Right lung (tissue), 10 donors: ENCODE measurements at places on chromosomes 7 and 10.

DNA sequence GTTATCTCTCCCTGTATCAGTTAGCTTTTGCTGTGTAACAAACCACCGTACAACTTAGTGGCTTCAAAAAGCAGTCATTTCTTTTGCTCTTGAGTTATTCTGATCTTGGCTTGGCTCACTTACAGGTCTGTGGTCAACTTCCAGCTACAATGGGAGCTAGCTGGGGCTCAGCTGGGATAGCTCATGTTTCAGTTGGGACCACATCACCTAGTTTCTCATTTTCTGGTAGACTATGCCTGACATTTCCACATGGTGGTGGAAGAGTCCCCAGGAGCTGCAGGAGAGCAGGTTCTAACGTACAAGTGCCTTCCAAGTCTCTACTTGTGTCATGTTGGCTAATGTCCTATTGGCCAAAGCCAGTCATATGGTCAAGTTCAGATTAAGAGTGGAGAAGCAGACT, 25.8 kb upstream of the PIP4K2A start:
- DNase-seq: no peak

DNA sequence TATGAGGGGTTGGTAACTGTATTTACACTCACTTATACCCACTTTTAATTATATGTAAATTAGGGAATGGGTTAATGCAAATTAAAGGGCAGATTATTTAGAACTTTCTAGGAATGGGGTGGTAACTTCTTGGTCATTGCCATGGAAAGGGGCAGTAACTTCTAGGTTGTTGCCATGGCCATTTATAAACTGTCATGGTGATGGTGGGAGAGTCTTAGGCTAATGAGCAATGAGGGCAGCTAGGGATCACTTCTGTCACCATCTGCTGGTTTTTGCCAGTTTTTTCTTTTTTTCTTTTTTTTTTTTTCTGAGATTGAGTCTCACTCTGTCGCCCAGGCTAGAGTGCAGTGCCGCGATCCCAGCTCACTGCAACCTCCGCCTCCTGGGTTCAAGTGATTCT, 33.1 kb downstream of the NAPEPLD start:
- no peak for DNase-seq

DNA sequence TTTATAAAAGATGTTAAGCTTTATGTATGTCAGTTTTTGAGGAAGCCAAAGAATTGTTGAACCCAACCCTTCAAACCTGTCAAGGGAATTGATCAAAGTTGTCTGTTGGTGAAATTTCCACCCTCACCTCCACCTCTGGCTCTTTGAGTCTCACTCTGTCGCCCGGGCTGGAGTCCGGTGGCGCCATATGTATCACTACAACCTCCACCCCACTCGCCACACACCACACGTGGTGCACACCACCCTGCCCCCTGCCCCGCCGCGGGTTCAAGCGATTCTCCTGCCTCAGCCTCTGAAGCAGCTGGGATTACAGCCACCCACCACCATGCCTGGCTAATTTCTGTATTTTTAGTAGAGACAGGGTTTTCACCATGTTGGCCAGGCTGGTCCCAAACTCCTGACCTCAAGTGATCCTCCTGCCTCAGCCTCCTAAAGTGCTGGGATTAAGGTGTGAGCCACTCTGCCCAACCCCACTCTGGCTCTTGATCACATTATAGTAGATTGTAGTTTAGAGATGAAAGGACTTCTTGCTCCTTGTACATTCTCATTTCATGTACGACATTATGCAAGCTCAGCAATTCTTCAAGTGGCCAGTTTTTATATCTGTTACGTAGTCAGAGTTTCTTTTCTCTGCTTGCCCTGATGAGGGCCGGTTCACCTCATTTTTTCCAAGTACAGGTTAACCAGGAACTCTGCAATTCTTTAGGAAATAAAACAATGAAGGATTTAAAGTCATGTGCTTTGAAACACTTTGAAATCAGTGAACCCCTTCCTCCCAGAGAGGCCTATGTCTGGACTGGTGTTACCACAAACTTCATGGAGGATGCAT, 7.0 kb downstream of the BAMBI start:
- DNase-seq: no peak

- no peak for DNase-seq
These were observed 9.6 kb upstream of the EIF3A start for GRCh38 chr10:119090026-119090795.

DNA sequence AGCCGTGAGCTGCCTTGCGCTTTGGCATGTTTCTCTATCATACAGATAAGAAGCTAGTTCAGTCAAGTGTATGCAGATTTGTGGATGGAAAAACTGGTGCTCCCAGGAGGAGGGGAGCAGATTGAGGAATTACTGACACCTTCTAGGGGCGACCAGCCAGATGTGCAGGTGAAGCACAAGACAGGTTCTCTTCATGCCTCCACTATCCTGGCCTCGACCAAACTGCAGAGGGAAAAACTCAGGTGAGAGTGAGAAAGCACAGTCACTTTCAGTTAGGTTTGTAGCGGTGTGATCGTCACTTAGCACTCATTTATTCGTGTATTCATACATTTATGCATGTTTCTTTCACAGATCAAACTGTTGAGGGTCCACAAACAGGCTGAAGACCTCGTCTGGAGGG, 600 bp upstream of the DBNL start:
- DNase-seq: no peak

GRCh38 chr7:80458822-80459725, 52.8 kb downstream of the GNAT3 start:
- DNase-seq: no peak

- DNase-seq: no peak
These were observed 18.1 kb downstream of the SHH start for GRCh38 chr7:155794196-155794595.

GRCh38 chr7:36032361-36032818, 120.7 kb upstream of the EEPD1 start:
- no peak for DNase-seq

GRCh38 chr7:28479507-28479947, 67.2 kb downstream of the CREB5 start:
- DNase-seq: no peak

GRCh38 chr7:33639552-33640197, 265.7 kb upstream of the BMPER start:
- DNase-seq: peak; percentile 41

GRCh38 chr7:39592586-39592985, 26.4 kb downstream of the YAE1 start:
- DNase-seq: no peak

DNA sequence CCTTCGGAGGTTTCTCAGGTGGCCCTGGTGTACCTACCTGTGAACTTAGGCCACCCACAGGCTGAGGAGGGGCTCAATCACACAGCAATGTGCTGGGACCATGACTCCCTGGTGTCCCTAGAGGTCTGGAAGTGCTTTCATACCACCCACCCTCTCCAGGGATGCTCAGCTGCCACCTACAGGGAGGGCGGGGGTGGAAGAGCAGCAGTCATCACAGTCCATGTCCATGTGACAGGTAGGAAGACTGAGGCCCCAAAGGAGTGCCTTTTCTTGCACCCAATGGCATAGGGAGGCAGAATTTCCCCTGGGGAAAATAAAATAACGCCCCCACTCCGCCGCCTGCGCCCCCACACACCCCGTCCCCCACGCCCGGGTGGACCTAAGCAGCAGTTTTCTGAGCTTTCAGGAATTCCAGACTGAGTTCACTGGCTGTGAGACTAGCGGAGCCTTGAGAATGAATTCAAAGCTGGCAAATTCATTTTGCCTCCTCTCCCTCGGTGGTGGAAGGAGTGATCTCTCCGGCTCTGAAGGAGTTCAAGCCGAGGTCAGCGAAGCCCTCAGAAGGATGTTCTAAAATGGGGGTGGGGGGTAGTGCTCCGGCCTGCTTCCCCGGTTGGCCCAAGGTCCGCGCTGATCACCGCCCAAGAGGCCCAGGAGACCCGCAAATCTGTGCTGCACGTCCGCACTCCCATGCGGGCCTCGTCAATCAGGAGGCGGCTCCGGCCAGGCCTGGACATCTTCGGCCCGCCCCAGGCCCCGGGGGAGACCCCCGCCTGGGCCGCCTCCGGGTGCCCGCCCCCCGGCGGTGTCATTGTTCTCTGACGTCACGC, 2.1 kb upstream of the ZMIZ1 start:
- DNase-seq: no peak

GRCh38 chr10:24887855-24888231, 64.6 kb downstream of the PRTFDC1 start:
- DNase-seq: no peak

DNA sequence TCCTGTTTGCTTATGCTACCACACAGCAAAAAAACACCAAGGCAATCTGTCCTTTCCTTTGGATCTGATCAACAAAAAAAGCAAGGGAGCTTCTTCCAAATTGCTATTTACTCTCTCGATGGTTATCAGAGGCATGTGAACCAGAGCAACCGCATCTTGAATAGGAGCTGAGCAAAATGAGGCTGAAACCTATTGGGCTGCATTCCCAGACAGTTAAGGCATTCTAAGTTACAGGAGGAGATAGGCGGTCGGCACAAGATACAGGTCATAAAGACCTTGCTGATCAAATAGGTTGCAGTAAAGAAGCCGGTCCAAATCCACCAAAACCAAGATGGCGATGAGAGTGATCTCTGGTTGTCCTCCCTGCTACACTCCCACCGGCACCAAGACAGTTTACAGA, 76.8 kb upstream of the FRMD4A start:
- DNase-seq: no peak

DNA sequence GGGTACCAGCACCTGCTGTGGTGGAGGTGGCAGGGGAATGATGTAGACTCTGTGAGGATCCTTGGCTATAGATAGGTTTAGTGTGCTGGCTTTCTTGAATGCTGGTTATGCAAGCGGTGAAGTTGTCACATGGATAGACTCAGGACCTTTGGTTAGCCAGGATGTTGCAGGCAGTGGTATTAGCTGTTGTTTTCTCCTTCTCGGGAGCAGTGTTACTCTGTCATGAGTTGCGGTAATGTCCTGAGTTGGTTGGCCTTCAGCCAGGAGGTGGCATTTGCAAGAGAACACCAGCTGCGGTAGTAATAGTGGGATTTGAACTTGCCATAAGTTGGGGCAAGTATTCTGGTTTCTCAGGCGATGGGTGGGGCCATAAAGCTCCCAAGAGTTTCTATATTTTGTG, 10.8 kb downstream of the AGK start:
- DNase-seq: no peak

GRCh38 chr7:24754906-24755506, 2.3 kb downstream of the GSDME start:
- no peak for DNase-seq
